ENCODE measurements at places on chromosomes 2 and 18. TPM values are rescaled to one million over a fixed set of nuclear protein-coding genes. Genes with fewer than 3 reads are reported as not detected.

Gene VIT
- total RNA-seq: 2.4 TPM

Gene HOXD10
- not detected for total RNA-seq

Gene HSBP1L1
- total RNA-seq: 16.9 TPM

Gene ASAP2
- total RNA-seq: 10.4 TPM

Gene STARD6
- not detected for total RNA-seq

Gene WIPF1
- total RNA-seq: 7.3 TPM

Gene LIMS4
- total RNA-seq: not detected

Gene DSEL
- total RNA-seq: 25.8 TPM

Gene SCYGR4
- total RNA-seq: not detected

Gene IL36G
- total RNA-seq: not detected

Gene PDE1A
- total RNA-seq: 0.51 TPM

Gene ARHGAP15
- total RNA-seq: 0.15 TPM

Gene METTL8
- total RNA-seq: 18.0 TPM

Gene LYG1
- total RNA-seq: 0.12 TPM

Gene TRIM43
- total RNA-seq: not detected

Gene FSHR
- total RNA-seq: not detected

Gene GAD1
- 2.2 TPM for total RNA-seq

Gene FAM228A
- total RNA-seq: not detected

Gene GALNT13
- 12.8 TPM for total RNA-seq

Gene ONECUT2
- 1.3 TPM for total RNA-seq

Gene ADI1
- total RNA-seq: 46.7 TPM

Gene AGXT
- not detected for total RNA-seq

Gene PLB1
- total RNA-seq: 0.10 TPM

Gene DSC3
- total RNA-seq: 0.02 TPM

Gene HOXD9
- total RNA-seq: 2.1 TPM

Gene UGT1A6
- total RNA-seq: 2.6 TPM

Gene CLEC4F
- not detected for total RNA-seq

Gene CYS1
- total RNA-seq: 1.1 TPM

Gene GCA
- total RNA-seq: 11.3 TPM

Gene SCTR
- not detected for total RNA-seq

All from H4 (cell line).